Substantia nigra (tissue), 51 donors: ENCODE measurements at places on chromosomes 12 and 14.

DNA sequence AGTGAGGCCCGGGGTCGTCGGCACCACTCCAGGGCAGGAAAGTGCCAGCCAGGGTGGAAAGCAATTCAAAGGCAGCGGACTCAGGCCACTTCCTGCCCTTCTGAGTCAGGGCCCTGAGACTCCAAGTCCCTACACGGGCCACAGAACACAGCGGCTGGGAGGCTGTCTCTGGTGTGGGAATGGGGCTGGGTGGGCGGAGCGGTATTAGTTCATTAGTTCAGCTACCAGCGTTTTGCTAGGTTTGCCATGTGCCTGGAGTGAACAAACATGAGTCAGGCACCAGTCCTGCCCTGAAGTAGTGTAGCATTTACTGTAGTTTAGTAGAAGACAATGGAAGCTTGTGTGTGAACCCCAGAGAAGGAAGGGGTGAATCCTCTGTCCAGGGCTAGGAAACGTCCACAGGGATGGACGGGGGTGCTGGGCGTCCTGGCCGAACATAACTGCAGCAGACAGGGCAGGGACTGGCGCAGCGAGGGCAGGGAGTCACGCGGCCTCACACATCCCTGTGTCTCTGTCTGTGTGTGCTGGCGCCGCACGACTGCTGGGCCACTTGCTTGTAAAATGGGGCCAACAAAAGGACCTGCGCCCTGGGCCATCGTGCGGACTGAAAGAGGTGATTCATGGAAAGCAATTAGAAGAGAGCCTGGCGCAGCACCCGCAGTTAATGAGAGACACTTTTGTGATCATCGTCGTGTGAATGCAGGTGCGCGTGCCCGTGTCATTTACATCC is 186.4 kb upstream of the PRMT8 start:
- DNase-seq: no peak

DNA sequence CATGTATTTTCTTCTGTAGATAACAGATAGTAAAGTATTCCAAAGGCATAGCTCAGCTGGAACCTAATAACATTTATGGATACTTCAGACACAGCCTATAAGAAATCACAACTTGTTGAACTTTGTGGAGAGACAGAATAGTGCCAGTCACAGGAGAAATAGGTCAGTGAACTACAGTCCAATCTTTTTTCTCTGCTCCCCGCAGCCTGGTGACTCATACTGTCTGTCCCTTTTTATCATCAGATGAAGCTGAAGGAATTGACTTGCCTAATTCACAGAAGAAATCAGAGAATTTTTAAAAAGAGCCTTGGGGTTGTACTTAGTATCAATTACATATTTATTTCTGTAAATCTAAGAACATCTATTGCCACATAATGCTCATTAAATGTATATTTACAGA is 222.3 kb downstream of the ALG10 start:
- no peak for DNase-seq

DNA sequence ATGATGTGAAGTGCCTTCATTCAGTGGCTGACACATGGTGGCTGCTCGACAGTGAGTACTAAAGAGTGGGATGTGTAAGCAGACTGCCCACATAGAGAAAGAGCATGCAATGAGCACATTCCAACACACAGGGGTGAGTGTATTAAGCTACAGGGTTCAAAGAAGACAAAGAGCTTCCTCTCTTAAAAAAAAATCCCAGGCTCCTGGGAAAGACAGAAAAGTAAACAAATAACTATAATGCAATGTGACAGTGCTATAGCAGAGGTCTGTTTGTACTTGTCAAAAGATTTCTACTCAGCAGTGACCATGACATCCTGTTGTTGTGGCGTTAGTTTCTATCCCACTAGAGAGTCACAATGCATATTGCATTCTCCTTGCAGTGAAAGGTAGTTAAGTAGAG is 12.4 kb upstream of the PCNX1 start:
- DNase-seq: no peak

DNA sequence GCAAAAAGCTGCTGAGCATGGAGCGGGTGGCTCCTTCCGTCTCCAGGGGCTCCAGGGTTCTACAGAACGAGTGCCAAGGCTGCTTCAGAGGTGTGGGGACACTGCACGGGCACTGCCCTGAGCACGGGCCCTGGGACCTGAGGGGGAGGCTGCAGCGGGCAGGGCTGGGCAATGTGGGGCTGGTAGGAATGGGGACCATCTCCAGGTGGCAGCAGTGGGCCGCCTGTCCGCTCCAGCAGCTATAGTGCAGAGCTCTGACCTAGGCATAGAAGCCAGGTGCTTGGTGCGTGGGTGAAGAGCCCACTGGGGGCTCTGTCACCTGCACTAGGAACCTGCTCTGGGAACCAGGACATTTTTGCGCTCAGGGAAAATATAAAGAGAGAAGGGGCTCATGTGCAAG is 22.3 kb downstream of the HDAC7 start:
- DNase-seq: no peak

GRCh38 chr12:41724216-41724615 is 420.5 kb downstream of the GXYLT1 start:
- DNase-seq: no peak

DNA sequence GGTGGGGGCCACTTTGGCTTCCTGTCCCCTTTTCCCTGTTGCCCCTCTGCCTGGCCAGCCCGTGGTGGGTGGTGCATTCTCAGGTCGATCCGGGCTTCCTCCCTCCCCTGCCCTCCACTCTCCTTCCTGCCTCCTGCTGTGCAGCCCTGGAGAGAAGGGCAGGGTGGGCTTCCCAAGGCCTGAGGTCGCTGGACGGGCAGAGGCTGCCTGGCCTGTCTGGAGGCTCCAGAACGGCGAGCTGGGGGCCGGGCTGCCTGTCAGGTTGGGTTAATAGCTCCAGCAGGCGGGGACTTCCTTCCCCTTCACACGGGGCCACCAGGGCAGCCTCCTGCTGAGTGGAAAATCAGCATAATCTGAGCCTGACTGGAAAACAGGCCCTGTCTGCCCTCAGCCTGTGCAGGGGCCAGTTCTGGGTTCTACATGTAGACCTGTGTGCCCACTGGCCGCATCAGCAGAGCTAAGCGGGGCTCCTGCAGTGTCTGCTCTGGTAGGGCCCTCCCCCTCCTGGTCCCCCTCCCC is 11.3 kb downstream of the KIF26A start:
- no peak for DNase-seq

- no peak for DNase-seq
These were observed 65.1 kb upstream of the ETV6 start for GRCh38 chr12:11584221-11584855.

GRCh38 chr14:21978184-21978998 is 304.8 kb upstream of the OR4E1 start:
- DNase-seq: no peak

GRCh38 chr12:90621927-90622326 is 333.0 kb downstream of the CCER1 start:
- DNase-seq: no peak

DNA sequence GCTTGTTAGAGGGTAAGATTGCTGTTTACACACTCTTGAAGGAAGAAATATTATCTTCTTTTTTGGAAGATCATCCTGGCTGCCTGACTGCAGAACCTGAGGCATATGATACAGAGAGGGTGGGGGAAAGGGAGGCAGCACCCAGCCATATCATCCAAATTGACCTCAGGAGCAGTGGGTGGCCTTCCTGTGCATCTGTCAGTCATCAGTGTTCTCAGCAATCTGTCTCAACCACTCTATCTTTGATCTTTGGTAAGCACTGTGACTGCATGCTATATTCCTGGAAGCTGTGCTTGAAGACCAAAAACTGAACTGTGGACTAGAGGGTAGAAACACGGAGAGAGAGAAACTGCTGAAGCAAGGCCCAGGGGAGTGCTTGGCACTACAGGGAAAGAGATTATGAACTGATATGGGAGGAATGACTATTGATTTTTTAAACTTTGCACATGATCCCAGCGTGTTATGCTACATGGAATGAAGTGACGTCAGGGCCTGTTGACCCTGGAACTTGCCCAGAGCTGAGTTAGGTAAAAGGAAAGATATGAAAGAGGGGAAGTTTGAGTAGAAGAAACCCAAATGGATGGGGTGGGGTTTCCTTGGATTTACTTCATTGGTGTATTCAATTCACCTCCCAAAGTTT is 171.5 kb downstream of the ASCL1 start:
- DNase-seq: no peak
